Activated naive CD8-positive, alpha-beta T cell treated with anti-CD3 and anti-CD28 coated beads, Interleukin-2, amount 50 U/mL, for 16 hours (primary cell): ENCODE measurements at places on chromosomes 7 and 10.

- no peak for DNase-seq
Observed at GRCh38 chr7:45112648-45113047, 1.2 kb upstream of the TBRG4 start.

DNA sequence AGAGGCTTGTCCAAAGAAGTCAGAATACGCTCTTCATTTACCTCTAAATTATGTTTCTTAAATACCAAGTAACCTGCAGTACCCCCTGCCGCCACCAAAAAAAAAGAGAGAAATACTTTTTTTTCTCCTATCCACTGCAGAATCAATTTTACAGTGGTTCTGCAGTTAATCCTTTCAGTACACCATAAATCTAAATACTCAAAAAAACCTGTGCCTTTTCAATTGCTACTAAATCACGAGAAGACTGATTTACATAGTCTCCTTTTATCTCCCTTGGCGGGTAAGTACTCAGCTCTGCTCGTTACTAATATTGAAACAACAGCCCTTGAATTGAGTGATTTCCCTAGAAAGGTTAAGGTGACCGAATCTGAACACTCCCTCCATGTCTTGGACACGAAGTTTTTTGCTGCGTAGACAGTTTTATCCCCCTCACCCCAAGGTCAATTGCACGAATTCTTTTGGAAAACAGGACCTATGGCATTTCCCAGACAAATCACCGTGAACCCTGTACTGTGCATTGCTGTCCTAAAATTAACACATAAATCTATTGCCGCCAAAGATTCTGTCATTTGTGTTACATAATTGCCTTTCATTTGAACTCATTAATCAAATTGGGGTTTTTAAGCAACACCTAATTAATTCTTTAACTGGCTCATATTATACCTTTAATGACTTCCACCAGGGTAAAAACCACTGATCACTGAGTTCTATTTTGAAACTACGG, 512 bp upstream of the VIM start:
- DNase-seq = no peak

- DNase-seq = no peak
Observed at GRCh38 chr10:13453896-13454295, 74.9 kb downstream of the BEND7 start.

DNA sequence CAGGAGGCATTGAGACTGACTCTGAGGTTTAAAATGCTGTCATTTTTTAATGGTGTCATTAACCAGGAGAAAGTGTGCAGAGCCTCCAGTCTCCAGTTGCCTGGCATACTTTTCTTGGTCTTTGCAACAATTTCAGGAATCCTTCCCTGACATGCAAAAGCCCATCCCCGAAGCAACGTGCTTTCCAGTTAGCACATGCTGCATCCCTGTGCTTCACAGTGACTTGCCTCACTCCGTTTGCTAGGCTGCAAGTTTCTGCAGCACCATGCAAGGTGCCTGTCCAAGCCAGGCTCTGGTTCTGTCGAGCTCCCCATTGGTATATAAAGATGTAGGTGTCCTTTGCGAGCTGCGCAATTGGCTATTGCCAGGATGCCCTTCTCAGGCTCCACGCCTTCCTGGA, 135.0 kb downstream of the GALNT17 start:
- no peak for DNase-seq

DNA sequence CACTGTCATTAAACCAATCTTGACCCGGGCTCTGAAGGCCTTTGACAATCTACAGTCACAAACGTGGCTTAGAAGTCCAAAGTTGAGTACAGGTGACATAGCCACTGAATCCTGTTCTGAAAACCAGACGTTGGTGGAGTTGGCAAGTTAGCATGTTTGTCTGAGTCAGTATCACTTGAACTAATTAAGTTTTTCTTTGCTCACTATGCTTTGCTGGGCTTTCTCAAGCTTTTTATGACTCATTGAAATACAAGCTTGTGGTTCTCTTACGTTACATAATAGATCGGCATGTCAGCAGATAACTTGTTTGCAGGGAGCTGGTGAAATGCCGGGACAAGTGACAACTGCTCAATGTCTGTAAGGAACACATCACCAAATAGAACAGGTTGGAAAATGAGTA, 53.8 kb downstream of the ARL5B start:
- no peak for DNase-seq

DNA sequence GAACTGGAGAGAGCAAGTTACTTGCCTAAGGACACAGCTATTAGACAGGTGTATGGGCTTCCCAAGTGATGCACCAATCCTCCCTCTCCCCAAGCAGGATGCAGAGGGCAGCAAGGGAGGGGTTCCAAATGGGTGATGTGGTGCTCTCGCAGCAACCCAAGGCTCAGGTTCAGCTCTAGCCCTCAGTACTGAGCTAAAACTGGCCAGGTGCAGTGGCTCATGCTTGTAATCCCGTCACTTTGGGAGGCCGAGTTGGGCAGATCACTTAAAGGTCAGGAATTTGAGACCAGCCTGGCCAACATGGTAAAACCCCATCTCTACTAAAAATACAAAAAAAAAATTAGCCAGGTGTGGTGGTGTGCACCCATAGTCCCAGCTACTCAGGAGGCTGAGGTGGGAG, 40.7 kb downstream of the GPRIN2 start:
- DNase-seq = no peak

DNA sequence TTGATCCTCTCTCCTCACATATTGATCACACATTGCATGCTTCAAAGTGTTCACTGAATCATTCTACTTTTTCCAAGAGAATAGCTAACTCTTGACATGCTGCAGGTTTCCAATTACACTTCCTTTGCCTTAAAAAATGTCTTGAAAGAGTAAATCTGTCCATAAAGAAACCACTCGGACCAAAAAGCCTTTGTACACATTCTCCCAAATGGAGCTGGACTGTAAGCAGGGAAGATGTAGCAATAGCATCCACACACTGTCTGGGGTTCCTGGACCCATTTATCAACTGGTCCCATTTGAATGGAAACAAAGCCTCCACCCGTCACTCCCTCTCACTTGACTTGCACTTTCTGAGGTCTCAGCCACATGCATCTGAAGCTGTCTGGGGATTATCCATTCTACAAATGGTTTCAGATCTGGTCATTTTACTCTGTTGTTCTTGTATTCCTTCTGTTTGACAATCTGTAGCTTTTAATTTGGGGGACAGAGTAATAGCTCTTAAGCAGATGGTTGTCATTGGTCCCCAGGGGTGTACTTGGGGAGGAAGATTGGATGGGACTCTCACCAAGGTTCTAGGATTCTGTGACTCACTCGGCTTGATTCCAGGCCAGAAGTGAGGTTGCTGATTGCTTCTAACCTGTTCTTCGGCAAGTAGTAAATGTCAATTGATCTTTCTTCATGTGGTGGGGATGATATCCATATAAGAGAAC, 203.5 kb downstream of the HIBADH start:
- DNase-seq = no peak

- DNase-seq = no peak
Observed at GRCh38 chr7:100632951-100633717, 8.2 kb downstream of the TFR2 start.

DNA sequence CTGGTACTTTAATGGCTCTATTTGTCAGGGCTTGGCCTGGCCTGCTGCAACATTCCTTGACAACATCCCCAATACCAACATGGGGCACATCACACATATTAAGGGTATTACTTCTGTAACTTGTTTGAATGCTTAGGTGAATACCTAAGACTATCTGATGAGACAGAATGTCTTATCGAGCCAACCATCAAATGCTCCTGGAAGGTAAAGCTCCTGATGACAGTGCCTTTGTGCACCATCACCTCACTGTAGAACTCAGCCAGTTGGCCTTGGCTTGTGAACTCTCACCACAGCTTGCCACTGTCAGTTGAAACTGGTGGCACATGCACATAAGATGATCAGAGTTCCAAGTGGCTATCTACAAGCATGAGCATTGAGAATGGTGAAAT, 3.7 kb upstream of the MYO1G start:
- DNase-seq = no peak

GRCh38 chr10:25015828-25016375, at the start of gene ENKUR:
ENKUR (minus strand) TSS chr10:25016158; CDS start chr10:25015936, 222 bp downstream.
- DNase-seq = peak; percentile 84

DNA sequence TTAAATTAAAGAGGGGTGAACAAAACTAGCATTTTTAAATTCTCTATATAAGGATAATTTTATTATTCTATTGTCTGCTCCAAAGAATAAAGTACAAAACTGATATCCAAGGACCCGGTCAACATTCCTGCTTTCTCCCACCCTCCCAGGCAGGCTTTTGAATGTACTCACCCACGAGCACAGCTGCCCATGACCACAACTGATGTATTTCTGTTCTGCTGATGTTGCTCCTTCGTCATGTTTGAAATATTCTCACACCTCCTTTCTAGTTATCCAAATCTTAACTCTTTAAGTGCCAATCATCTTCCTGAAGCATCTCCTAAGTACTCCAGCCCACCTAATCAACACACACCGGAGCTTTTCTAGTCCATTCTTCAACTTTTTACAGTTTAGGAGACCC, 46.7 kb downstream of the CALD1 start:
- no peak for DNase-seq

- DNase-seq = no peak
Observed at GRCh38 chr10:93080350-93081046, 6.8 kb downstream of the CYP26A1 start.

DNA sequence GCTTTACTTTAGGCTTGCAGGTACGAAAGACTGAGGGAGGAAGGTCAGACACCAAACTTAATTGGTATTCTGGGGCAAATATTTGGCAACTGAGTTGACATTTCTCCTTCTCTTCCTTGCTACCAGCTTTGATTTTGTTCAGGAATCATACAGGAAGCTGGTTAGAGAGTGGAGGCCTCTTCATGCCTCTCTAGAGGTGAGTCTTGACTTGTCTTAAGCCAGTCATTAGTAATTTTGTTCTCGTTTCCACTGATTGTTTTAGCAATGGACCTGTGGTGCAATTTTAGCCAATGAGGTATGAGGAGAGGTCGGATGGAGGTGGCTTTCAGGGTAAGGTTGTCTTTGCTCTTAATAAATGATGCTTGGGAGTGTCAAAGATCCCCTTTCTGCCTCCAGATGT, 2.4 kb upstream of the RP9 start:
- DNase-seq = no peak

DNA sequence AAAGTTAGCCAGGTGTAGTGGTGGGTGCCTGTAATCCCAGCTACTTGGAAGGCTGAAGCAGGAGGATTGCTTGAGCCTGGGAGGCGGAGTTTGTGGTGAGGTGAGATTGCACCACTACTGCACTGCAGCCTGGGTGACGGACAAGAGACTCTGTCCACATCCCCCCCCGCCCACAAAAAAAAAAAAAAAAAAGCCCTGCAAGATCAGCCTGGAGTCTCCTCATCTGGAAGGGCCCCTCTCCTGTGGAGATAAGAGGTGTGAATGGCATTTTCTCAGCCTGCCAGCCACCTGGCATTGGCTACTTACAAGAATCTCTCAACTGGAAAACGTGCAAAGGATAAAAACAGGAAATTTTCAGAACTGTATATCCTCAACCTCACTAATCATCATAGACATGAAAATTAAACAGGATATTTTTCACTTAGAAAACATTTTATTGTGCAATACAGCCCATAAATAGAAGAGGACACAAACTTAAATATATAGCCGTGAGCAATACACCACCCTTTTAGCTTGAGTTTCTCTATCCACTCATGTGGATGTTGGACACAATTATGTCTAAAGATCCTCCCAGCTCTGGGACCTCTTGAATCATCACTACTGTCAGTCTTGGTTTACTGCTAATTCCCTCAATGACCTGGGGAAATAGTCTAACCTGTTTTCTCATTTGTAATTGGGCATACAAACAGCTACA, 11.3 kb upstream of the TSPAN15 start:
- DNase-seq = no peak

DNA sequence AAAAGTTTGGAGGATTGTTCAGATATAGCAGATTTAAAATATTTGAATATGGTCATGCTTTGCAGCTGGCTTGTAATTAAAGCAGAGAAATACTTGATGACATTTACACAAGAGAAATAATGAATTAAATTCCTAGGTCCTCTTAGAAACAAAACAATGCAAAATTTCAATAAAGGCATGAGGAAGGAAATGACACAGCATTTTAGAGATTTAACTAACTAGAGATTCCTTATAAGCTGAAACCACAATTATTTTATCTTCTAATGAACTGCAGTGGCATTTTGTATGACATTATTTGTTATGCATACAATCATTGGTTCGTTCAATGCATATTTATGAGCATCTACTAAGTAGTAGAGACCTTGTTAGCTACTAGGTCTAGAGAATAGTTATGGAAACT, 490.9 kb downstream of the ZWINT start:
- DNase-seq = no peak

DNA sequence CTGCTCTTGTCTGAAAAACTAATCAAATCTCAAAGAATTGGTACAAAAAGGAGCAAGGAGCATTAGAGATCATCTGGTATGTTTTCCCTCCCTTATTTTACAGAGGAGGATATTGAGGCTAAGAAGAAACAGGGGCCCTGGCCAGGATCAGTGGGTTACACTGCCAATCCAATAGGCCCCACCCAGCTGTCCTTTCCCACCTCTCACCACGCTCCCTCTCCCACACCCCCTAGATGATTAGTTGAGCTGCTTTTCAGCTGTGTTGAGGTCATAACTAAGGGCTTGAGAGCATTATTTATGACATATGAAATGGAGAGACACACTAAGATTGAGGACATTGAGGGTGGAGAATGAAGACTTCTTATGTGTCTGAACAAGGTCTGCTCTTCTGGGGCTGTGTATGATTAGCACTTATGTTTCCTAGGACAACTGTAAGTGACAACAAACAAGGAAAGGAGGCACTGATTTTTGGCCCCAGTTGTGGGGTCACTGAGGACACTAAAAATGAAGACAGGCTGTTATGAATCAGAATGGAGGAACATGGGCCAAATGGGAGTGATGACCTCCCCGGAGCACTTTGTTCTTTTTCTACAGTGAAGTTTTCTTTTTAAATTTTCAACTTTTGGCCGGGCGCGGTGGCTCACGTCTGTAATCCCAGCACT, 26.5 kb downstream of the VWA2 start:
- DNase-seq = no peak

- no peak for DNase-seq
Observed at GRCh38 chr7:101140746-101141382, 13.4 kb upstream of the AP1S1 start.

GRCh38 chr10:128274938-128275337, 148.7 kb upstream of the MKI67 start:
- no peak for DNase-seq

DNA sequence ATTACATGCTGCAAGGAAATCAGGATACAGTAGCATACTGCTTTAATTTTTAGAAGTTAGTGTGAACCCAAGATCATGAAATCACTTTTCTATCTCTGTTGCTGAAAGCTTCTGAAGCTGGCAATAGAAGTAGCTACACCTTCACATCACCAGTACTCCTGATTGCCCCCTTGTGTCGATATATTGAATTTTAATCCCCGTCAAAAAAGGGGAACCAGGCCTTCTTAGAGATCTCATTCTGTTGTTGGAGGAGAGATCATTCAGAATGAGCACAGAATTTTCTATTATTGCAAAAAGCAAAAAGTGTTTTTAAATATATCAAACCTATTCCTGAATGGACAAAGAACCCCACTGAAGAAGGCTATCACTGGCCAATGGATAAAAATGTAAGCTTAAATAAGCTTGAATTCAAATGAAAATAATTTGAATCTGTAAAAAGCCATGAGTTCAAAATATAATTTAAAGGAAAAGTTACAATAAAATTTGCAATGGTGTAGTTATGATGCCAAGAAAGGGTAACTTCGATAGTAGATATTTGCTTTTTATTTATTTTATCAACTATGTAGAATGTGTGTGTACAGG, 39.7 kb upstream of the TEX47 start:
- DNase-seq = no peak

GRCh38 chr7:11650030-11650429, 182.0 kb downstream of the THSD7A start:
- no peak for DNase-seq
